NCI-H2171 treated with DMSO at 0.1 percent for 48 hours (cell line): ENCODE measurements at places on chromosomes 11 and 22.
A peak's percentile ranks its signal among the peaks of the same experiment; 100 is the strongest.

DNA sequence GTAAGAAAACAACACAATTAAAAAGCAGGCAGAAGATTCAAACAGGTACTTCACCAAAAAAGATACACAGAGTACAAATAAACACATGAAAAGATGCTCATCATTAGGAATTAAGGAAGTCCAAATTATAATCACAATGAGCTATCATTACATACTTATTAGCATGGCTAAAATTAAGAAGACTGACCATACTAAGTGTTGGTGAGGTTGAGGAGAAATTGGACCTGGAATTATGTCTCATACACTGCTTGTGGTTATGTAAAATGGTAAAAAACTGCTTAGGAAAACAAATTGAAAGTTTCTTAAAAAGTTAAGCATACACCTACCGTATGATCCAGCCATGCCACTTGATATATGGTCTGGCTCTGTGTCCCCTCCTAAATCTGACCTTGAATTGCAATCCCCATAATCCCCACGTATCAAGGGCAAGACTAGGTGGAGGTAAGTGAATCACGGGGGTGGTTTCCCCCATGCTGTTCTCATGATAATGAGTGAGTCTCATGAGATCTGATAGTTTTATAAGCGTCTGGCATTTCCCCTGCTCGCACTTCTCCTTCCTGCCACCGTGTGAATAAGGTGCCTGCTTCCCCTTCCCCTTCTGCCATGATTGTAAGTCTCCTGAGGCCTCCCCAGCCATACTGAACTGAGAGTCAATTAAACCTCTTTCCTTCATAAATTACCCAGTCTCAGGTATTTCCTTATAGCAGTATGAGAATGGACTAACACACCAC, 4.8 kb downstream of the SAAL1 start:
- no peak for DNase-seq

- no peak for DNase-seq
These were observed 98.2 kb upstream of the IGLL5 start for GRCh38 chr22:22789233-22789921.

- DNase-seq: no peak
These were observed 511.2 kb upstream of the LRRC4C start for GRCh38 chr11:41970681-41971080.

DNA sequence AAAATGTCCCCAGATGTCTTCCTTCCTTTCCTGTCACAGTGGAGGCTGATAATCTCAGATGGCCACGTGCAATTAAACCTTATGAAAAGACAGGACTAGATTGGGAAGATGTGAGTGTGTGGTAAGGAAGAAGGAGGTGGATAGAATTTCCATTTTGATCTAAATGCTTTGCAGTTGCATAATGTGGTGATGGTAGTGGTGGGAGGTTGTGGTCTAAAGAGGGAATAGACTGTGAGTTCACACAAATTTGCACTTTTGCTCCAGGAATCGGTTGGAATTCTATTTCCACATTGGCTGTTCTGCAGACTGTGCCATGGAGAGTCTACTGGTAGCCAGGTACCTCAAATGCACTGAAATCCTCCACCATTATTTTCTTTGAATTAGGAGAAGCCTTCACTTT, 93.3 kb downstream of the ZBTB16 start:
- DNase-seq: no peak

- DNase-seq: peak; percentile 64
These were observed 27.8 kb upstream of the ROBO3 start for GRCh38 chr11:124837491-124837856.

DNA sequence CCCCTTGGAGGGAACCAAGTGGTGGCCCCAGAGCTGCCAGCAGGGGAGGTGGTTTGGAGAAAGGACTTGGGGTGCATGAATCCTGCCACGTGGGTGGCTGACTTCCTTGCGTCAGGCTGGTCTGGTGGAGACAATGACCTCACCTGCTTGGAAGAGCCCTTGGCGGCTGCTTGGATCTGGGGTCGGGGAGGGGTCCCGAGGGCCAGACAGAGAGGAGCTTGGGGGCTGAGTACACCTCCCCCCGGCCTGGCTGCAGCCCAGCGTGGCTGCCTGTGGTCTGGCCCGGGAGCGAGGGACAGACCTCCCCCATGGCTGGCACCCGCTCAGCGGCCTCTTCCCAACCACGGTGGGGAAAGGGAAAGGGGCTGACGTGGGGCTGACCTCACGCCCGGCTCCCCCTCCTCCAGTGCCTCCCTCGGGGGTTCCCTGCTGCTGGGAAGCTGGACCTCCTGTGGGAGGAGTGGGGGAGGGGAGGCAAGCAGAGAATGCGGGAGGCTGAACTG, 13.8 kb downstream of the LIF start:
- no peak for DNase-seq

DNA sequence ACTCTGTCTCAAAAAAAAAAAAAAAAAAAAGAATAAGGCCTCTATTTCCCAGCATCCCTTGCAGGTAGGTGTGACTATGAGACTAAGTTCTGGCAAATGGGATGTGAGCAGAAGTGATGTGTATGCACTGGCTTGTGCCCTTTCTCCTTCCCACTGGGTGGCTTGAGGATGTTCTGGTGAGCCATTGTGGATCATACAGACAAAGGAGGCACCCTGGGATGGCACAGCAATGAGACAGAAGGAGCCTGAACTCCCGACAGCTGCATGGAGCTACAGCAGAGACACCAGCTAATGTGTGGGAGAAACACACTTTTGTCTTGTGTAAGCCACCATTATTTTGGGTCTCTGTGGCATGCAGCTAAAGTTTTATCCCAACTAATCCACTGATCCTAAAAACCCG, 10.6 kb upstream of the SORL1 start:
- no peak for DNase-seq

DNA sequence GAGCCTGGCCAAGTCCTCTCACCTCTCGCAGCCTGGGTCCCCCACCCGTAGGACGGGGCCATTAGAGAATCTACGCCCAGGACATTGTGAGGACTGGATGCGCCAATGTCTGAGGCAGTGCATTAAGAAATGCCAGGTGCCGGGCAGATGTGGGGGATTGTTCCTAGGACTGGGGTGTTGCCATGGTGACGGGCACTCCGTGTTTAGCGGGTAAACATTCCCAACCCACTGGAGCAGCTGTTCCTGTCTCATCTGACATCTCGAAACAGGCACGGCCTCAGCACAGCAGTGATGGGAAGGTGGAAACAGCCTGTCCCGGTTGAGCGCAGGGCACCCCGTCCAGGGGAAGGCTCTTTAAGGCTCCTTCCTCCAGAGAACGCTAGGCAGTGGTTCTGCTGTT, 99.6 kb upstream of the RTL6 start:
- peak; percentile 99 for DNase-seq

DNA sequence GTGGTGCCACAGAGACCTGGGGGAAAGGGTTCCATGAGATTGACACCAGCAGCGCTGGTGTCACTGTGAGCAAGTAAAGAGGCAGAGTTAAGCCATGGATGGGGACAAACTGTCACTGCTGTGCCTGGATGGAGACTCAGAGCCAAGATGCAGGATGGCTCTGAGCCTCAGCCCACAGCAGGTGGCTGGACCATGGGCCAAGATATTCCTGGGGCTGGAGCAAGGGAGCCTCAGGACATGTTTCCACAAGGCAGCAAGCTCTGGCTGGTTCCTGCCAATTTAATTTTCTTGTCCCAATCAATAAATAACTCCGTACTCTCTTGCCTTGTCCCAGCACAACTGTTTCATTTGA, 23.0 kb downstream of the MYO18B start:
- no peak for DNase-seq

GRCh38 chr11:64598106-64598796, 7.2 kb downstream of the SLC22A12 start:
- DNase-seq: no peak

DNA sequence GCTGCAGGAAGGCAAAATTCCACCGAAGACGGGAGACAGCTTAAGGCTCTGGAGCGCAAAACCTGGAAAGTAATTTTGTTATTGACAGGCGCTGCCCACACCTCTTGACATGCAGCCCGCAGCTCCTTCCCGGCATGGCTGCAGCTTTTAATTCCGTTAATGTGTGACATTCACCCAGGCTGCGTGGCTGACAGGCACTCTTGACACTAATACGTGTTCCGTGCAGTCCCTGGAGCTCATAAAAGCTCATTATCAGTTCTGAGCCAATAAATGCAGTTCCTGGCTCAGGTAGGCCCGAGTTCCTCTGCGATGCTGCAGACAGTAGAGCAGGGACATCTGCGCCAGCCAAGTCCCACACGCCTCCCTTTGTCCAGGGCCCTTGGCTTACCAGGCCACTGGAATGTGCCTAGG, 34.8 kb downstream of the TSPAN18 start:
- no peak for DNase-seq

- DNase-seq: no peak
These were observed 8.7 kb upstream of the DGAT2 start for GRCh38 chr11:75759832-75760231.

DNA sequence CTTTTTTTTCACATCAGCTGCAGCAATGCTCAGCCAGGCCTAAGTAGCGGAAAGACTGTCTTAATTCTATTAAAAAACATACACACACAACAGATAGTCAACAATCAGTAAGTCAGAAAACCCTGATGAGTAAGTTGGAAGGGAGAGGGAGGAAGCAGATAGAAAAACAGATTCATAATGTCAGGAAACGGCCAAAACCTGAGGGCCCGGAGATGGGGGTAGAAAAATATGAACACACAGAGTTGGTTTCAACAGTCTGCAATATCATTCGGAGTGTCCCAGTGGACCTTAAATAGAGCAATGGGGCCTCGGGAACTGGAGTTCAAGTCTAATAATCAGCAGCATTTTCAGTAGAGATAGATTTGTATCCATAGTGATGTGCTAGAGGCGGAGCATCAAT, 14.8 kb downstream of the LRRC55 start:
- no peak for DNase-seq

DNA sequence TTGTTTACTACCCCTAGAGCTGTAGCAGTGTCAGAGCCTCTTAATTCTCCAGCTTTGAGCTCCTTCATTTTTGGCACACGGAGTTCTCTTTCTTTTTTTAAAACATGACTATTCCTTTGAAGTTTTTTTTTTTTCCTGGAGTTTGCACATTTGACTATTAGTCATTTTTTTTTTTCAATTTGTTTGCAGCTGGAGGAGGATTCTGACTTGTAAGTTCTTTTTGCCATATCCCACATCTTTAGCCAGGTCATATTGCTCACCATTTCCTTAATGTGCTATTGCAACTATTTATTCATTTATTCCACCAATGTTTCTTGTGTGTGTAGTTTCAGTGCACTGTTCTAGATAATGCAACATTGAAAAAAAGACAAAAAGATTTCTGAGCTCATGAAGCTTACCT, 166.3 kb upstream of the ARHGAP20 start:
- DNase-seq: no peak

DNA sequence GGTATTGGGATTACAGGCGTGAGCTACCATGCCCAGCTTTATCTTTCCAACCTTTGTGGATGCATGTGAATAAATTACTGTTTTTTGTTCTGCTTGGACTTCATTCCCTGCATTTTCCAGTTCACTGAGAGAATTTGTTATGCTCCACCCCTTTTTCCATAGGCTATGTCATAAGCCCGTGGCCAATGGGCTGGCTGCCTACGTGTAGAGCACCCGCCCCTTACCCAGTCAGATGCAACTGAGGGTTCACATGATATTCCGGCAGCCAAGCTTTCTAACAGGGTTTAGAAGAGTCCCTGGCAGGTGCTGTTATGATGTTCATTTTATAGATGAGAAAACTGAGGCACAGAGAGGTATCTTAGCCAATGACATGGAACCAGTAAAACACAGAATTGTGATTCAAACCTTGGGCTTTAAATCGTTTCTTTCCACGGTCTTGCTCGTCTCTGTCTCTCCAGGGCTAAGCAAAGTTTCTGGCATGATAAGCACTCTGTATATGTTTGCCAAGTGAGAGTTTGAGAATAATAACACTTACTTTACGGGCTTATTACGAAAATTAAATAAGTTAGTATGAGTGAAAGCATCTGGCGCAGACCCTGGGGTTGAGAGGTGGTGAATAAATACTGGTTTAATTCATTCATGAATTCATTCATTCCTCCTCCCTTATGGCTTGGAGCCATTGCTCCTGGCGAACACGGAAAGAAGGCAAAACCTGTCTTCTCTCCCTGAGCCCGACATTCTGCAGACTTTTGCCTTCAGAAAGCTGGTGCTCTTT, 42.4 kb upstream of the RASD2 start:
- no peak for DNase-seq

DNA sequence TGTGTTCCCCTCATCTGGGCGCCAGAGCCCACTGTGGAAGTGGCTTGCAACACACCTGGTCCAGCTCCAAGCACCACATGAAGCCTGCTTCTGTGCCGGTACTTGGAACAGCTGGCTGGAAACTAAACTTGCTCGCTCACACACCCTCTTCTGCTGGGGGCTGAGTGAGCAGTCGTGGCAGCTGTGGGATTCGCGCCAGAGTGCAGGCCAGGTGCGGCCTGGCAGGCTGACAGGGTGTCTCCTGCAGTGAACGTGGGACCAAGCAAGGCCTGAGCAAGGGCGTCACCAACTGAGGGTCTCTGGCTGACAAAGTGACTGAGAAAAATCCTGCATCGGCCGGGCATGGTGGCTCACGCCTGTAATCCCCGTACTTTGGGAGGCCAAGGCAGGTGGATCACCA, 15.2 kb downstream of the SMC1B start:
- DNase-seq: peak; percentile 82

DNA sequence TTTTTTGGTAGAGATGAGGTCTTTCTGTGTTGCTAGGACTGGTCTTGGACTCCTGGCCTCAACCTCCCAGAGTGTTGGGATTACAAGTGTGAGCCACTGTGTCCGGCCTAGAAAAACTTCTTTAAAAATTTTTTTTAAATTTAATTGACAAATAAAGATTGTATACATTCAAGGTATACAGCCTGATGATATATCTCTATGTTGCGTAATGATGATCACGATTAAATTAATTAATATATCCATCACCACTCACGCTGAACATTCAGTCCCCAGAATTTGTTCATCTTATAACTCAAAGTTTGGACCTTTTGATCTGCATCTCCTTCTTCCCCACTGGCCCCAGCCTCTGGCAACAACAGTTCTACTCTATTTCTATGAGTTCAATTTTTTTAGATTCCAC, 27.2 kb downstream of the VSTM5 start:
- no peak for DNase-seq

GRCh38 chr22:24695060-24695459, 79.5 kb downstream of the PIWIL3 start:
- DNase-seq: no peak

- no peak for DNase-seq
These were observed 29.8 kb upstream of the EED start for GRCh38 chr11:86214710-86215109.

DNA sequence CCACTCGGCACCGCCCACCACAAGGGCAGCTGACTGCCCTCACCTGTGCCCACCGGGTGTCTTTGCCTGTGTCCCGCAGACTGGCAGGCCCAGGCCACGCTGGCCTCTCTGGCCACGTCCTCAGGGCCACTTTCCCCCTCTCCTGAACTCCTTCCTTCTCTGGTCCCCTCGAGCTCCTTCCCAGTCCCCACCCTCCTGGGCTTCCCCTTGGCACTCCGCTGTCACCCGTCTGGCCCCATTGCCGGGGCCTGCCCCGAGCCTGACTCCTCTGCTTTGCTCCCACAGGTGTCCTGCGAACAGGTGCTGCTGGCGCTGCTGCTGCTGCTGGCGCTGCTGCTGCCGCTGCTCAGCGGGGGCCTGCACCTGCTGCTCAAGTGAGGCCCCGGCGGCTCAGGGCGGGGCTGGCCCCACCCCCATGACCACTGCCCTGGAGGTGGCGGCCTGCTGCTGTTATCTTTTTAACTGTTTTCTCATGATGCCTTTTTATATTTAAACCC, 14.2 kb downstream of the MCAT start:
- DNase-seq: peak; percentile 90
